Fibroblast of villous mesenchyme (primary cell): ENCODE measurements at places on chromosomes 3 and 15. TPM values are rescaled to one million over a fixed set of nuclear protein-coding genes. Genes with fewer than 3 reads are reported as not detected.
A peak's percentile ranks its signal among the peaks of the same experiment; 100 is the strongest.

GLT8D1 gene
- 84.1 and 108 TPM in 2 replicates for total RNA-seq

GRCh38 chr3:194034346-194035336 lies 101.3 kb upstream of the HES1 start:
- DNase-seq = peak; percentile 22

KCNAB1 gene
- total RNA-seq = 0.64 TPM in 1 of 2 replicates, not detected in the other

P4HTM gene
- total RNA-seq = 23.8 and 26.8 TPM in 2 replicates

DNA sequence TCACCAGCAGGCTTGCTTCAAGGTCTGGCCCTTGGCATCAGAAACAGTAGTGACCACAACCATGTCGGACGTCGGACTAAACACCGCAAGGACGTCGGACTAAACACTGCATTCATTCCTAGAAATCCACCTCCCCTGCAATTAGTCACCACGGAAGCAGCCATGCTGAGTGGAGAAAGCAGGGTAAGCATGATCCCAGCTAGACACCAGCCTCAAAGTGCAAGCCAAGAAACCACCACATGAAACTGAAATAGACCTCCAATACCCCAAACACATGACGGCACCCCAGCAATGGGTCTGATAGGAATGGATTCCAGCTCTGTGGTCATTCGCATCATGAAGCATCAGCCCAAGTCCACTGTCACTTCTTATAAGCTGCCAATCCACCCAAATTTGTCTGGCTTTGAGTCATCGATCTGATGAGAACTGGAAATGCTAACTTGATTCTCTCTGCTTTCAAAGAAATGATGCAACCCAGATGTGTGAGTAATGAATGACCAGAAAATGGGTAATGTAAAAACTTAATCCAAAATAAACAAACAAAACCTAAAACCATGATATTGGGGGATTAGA lies 348.3 kb upstream of the TMCO5A start:
- DNase-seq = no peak

TNFAIP8L3 gene
- total RNA-seq = 0.43 and 0.64 TPM in 2 replicates

- peak; percentile 78 for DNase-seq
Observed at GRCh38 chr3:129599607-129600006, 6.9 kb downstream of the PLXND1 start.

GRCh38 chr3:71051893-71052687 lies 531.4 kb downstream of the FOXP1 start:
- peak; percentile 89 for DNase-seq

ZPLD1 gene
- total RNA-seq = 0.43 and 1.3 TPM in 2 replicates

- DNase-seq = no peak
Observed at GRCh38 chr3:169633105-169633504, 30.4 kb downstream of the MECOM start.

DHFR2 gene
- 3.2 and 4.7 TPM in 2 replicates for total RNA-seq

DNA sequence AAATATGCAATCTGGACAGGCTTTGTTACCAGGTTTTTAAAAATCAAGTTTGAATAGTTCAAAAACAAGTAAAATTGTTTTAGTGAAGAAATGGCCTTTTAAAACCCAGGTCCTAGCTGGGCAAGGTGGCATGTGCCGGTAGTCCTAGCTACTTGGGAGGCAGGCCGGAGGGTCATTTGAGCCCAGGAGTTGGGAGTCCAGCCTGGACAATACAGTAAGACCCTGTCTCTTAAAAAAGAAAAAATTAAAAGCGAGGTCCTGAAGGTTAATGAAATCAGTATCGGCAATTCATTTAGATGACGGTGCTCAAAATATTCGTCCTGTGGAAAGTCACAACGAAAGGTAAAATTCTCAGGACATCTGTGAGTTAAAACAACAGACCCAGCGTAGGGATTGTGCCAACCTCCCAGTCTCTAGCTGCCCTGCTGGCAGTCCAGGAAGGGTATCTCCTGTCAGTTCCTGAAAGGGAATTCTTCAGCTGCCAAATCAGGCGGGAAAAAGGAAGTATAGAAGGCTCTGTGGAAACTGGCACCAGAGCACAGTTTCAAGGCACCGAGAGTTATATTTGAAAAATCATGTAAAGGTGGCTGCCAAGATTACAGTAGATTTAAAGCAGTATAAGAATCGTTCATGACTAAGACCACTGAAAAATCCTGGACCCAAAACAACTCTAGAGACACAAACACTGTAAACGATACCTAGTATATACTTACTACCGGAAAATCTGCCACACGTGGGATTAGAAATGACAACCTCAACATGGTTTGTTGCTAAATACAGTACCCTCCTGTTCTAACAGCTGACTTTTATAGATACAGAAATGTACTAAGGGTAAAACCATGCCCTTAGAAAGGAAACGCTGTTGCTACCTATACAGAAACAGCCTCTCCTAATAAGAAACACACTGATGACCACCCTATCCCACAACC lies 1.2 kb upstream of the ABHD17C start:
- peak; percentile 46 for DNase-seq

CSPG5 gene
- total RNA-seq = 0.32 and 0.43 TPM in 2 replicates

DNA sequence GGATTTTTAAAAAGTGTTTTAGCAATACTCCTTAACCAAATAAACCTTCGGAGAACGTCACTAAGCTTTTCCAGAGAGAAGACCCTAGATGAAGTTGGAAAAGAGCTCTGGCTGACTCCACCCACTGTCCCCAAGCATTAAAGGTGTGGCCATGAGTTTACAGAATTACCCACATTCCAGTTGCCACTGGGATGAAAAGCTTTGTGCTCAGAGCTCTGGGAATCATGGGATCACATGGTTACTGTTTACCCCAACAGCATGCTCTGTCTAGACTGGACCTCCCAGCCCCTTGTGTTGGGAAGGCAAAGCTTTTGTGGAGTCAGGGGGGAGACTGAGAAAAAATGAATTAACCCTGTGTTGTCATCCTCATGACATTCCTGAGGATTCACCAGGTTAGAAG lies 55.3 kb downstream of the CCK start:
- no peak for DNase-seq

GOLGA8M gene
- under 0.01 and 1.3 TPM in 2 replicates for total RNA-seq

DNA sequence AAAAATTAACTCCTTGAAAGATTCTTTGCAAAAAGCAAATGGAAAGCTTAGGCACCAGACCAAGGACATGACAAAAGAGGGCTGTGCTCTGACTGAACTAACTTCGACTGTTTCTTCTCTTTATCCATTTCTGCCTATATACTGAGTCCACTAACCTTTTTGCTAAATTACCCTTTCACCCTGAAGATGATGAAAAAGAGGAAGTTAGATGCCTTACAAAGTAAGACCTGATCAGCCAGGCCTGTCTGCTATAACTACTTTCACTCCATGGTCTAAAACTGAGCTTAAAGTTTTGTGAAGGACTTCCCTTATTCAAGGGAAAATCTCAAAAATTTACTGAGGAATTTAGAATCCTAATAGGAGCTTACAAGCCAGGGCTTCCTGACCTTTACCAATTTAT lies 6.2 kb upstream of the IGSF10 start:
- DNase-seq = no peak

DNA sequence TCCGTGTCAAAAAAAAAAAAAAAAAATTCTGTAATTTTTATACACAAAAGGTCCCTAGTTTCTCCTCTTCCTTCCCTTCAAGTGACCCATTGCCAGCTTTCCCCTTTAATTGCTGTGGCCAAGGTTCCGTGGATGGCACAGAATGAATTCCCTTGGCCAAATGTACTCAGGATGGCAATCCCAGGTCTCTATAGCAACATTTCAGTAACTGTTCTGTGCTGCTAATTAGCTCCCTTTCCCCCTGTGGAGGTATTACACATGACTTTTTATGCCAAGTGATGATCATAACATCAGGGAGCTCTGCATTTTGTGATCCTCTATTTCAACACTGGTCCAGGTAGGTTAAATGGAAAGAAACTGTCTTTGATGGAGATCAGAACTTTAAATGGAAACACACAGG lies at the start of gene OR4F6:
Gene OR4F6 (plus strand): TSS at position 301 of the 400 bp plus-strand sequence. CDS start 2,211 bp downstream, outside the sequence.
- no peak for DNase-seq

DNA sequence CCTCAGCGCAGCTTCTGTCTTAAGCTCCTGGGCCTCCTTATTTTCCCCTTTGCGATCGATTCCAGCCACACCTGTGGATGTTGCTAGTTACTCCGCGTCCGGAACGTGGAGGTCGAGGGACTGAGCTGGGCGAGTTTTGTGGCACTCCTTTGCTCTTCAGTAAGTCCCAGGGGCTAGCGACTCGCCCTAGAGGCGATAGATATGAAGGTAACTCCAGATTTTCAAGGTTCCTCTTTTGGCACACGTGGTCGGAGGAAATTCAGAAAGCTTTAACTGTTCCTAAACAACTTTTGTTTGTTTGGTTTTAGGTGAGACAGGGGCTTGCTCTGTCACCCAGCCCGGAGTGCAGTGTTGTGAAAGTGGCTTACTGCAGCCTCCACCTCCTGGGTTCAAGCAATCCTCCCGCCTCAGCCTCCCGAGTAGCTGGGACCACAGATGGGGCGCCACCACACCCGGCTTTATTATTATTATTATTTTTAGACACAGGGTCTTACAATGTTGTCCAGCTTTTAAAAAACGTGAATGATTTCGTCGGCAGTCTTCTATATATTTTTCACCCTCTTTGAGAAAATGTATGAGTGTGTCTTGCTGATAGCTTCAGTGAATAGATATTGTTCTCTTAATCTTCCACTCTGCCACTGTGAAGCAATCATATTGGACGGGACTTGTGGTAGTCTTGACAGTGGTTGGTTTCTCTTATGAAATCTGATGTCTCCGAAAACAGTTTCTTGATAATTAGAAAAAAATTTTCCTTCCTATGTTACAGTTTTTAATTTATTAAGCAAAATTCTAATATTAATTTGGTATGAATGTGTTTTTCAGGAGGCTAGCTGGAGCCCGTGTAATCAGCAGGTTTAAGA lies 785 bp downstream of the MFSD1 start:
- no peak for DNase-seq

DNA sequence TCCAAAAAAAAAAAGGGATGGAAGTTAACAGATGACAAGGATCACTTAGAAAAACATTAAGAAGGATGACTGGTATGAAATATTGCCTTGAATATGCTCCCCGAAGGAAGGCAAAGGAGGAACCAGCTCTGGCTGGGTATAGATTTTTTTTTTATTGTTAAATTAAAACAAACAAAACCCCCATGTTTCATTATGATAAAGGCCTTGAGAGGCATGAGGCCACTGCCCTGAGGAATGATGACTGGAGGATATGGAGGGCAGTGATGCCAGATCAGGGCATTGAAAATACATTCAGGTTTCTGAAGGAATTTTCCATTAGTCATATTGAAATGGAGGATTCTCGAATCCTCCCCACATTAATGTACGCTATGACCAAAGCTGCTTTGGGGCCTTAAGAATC lies 120.9 kb downstream of the ADAMTS9 start:
- no peak for DNase-seq

BBS4 gene
- 19.4 and 22.9 TPM in 2 replicates for total RNA-seq

DNA sequence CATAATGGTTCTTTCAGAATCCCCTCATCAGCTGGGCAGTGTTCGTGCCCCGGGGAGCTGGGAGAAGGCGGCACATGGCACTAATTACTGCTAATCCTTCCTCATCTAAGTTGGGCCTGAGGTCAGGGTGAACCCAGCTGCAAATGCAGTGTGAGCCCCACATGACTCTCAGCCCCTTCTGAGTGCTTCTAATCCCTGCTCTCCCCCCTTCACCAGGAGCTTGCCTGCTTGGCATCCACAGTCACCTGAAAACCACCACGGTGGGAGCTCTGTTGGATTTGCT lies 455 bp upstream of the TRPM1 start:
- DNase-seq = no peak

- peak; percentile 98 for DNase-seq
Observed at GRCh38 chr3:138694287-138695007, 85.9 kb downstream of the FAIM start.

LTK gene
- 0.86 and 1.6 TPM in 2 replicates for total RNA-seq

GRCh38 chr15:43317566-43318184 lies 12.7 kb downstream of the LCMT2 start:
- no peak for DNase-seq

- no peak for DNase-seq
Observed at GRCh38 chr3:153856932-153857331, 264.3 kb upstream of the ARHGEF26 start.

GRCh38 chr15:90561344-90562244 lies 31.9 kb downstream of the CRTC3 start:
- peak; percentile 90 for DNase-seq

DNA sequence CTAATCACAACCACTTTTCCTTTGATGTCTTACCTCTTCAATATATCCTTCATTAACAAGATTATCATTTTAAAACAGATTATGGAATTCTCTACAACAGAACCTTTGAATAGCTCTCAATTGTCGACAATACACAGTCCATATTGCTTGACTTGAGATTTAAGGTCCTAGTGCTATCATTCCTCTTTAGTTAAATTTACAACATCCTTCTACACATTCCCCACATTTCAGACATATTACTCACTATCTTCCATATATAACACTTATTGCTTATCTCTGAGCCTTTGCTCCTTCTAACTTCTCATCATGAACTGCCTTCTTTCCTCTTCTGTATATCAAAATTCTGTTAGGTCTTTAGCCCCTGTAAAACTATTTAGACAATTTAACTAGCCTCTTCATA lies 247.0 kb downstream of the STXBP5L start:
- DNase-seq = peak; percentile 2

- peak; percentile 79 for DNase-seq
Observed at GRCh38 chr15:89177633-89178306, 43.6 kb downstream of the RLBP1 start.

CYFIP1 gene
- 89.9 and 108 TPM in 2 replicates for total RNA-seq

VILL gene
- total RNA-seq = 4.3 and 5.5 TPM in 2 replicates

DNA sequence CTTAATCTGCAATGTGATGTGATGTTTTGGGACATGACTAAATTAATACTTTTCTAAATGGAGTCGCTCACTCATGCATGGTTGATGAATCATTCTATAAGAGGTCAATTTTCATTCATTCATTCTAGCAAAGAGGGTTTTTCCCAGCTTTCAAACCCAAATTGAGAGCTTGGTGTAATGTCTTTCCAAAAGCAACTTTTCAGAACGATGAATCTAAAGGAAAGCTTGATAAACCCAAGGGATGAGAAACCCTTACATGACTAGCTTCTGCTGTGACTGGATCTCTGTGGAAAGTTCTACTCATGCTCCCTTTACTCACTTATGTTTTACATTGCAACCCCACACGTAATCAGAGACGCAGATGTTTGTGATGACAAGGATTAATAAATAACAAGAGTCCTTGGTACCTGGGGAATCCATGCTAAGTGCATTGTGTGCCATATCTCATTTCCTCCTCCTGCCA lies 47.7 kb downstream of the PDZRN3 start:
- no peak for DNase-seq

GRCh38 chr3:181729341-181729869 lies 17.7 kb downstream of the SOX2 start:
- no peak for DNase-seq

DNA sequence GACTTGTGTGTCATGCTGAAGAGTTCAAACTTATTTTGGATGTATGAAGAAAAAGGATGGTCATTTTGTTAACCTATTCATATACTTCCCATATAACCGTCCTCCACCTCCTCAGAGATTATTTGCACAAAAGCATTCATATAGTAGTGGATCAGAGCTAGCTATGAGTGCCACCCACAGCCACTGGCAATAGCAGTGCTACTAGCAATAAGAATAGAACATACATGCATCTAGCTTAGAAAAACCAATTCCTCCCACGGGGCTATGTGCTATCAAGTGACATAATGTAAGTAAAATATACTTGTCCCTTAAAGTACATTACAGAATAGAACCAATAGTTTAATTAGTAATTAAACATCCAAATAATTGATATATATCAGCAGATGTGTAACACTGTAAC lies 10.3 kb upstream of the ZBED2 start:
- DNase-seq = no peak

PRSS50 gene
- not detected in 2 replicates for total RNA-seq
